Amygdala (tissue), 56 donors: ENCODE measurements at places on chromosomes 13 and 19.
A peak's percentile ranks its signal among the peaks of the same experiment; 100 is the strongest.

DNA sequence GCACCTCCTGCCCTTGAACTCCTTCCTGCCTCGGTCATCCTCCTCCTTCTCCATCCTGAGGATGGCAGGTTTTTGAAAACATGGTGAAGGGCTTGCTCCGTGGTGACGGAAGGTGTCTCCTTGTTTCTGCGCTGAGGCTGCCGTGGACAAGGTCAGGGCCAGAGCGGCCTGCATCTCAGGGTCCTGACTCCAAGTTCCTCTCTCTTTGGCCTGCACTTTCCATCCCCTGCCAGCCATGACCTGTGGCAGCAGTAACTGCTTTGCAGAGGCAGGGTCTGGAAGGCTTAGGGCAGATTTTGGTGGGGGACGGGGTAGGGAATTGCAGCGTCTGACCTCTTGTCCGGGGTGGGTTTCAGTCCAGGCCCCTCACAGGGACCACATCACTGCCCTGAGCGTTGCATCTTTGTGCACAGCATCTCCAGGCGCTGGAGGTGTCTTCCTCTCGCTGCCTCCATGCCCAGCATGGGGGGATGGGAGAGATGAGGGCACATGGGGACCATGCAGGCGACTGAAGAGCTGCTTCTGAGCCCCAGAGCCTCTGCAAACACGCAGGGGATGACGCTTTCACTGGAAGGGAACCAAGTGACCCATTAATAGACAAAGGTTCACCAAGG is 216.8 kb downstream of the TEX29 start:
- no peak for DNase-seq

- DNase-seq: no peak
Observed at GRCh38 chr13:110343241-110343865, 36.3 kb downstream of the COL4A2 start.

DNA sequence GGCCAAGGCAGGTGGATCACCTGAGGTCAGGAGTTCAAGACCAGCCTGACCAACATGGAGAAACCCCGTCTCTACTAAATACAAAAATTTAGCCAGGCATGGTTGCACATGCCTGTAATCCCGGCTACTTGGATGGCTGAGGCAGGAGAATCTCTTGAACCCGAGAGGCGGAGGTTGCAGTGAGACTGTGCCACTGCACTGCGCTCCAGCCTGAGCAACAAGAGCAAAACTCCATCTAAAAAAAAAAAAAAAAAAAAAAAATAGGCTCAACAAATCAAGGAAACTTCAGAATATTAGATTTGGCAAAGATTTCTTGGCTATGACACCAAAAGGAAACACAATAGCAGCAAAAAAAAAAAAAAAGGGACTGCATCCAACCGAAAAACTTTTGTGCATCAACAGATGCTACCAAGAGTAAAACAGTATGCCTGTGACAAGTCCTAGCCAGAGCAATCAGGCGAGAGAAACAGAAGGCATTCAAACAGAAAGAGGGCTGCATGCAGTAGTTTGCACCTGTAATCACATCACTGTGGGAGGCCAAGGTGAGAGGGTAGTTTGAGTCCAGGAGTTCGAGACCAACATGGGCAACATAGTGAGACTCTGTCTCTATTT is 23.8 kb downstream of the ZNF160 start:
- no peak for DNase-seq

DNA sequence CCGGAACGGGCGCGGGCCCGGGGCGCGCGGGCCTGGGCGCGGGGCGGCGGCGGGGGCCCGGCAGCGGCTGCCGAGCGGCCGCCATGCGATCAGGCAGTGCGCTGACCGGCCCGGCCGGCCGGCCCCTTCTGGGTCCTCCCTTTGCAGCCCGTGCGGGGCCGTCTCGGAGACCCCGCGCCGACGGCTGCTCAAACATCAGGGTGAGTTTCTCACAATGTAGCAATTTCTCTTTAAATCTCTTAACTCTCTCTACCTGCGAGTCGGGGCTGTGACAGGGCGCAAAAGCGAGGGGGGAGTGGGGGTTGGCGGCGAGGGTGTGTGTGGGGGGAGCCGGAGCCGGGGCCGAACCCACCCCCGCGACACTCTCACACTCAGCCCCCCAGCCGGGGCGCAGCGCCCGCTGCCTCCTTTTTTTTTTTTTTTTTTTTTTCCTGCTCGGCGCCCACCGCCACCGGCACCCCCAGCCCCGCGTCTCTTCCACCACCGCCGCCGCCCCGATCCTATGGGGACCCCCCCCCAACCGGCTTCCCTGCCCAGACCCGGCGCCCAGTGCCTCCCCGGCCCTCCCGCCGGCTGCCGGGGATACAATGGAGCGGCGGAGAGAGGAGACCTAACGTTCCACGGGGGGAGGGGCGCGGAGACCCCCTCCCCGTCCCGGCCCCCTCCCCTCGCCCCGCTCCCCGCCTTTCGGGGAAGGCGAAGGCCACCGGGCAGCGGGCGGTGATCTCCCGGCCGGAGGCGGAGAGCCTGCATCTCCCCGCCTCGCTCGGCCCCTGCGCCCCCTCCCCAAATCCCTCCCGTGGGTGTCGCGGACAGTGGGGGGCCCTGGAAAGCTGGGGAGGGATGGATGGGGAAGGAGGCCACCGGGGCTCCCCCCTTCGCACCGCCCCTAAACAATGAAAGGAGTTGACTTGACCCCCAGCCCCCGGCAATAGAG is at the start of gene BICRA:
Gene BICRA (plus strand): TSS at position 166 of the 937 bp plus-strand sequence. CDS start 64,441 bp downstream, outside the sequence.
- no peak for DNase-seq

GRCh38 chr19:4707322-4707721 is 16.3 kb downstream of the DPP9 start:
- DNase-seq: no peak

DNA sequence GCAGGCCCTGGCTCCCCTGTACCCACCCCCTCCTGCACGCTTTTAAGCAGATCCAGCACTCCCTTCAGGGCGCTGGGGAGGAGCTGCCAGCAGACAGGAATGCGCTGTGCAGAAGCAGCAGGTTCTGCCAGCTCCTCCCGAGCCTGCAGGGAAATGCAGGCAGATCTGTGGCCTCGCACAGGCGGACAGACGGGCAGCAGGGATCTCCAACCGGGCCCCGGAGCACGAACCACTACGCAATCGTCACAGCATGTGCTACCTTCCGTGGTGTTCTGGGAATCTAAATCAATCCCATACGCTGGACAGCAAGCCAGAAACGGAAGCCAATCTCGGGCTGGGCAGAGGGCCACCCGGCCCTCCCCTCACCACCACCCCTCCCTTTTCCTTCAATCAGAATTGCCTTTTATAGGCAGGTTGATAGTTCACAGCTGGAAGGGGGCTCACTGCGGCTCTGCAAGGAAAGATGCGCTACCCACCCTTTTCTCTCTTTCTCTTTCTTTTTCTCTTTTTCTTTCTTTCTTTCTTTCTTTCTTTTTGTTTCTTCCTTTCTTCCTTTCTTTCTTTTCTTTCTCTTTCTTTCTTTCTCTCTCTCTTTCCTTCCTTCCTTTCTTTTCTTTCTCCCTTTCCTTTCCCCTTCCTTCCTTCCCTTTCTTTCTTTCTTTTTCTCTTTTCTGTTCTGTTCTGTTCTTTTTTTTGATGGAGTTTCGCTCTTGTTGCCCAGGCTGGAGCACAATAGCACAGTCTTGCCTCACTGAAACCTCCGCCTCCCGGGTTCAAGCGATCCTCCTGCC is 99.9 kb downstream of the GNG7 start:
- peak; percentile 47 for DNase-seq

DNA sequence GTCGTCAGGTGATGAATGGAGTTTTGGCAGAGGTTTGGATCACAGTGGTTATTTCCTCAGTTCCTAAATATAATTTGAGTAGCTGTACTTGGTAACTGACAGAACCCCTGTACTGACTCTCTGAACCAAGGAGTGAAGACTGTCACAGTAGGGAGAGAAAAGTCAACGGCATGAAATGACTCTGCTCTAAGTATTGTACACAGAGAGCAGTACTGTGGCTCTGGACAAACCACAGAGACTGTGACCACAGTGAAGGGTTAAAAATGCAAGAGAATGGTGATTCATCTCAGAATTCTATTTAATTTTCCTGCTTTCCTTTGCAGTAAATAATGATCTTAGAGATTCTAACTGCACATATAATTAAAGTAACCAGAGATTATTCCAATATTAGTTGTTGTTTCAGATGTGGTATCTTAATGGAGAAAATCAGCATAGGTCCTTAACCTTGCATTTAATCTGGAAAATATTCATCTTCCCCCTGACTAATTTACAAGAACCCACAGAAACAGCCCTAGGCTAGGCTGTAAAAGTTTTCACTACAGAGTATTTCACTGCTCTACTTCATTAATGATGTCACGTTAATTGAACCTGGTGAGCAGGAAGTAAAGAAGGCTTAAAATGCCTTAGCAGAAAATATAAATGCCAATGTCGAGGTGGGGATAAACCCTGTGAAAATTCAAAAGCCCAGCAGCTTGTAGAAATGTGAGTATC is 221.9 kb downstream of the LIG4 start:
- no peak for DNase-seq

DNA sequence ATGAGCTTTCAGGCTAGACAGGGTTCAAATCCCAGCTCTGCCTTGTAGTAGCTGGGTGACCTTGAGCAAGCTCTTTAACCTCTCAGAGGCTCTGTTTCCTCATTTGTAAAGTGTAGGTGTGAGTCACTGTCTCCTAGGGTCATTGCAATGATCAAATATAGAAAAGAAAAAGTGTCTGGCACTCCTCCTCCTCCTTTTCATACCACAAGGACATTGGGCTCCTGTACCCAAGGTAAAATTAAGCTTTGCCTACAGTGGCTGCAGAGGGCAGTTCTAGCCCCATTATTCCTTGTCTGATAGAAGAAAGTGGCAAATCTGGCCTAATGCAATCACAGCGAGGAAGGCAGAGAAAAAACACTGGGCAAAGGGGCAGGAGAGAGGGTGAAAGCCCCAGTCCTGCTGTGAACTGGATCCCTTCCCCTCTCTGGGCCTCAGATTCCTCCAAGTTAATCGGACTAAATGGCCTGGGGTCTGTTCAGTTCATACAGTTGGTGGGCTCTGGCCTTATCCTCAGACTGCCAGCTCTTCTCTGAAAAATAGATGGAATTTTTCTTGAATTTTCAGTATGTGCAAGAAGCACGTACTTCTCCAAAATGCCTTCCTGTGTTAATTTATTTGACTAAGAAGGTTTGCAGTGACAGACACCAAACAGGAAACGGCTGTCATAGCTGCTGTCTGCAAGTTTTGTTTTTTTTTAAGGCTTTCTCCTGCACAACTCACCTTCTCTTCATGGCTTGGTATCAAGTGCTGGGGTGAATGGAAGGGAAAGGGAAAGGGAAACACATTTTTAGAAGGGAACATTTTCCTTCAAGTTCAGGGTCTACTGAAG is 35.3 kb downstream of the RGCC start:
- no peak for DNase-seq

GRCh38 chr13:96075953-96076543 is 13.9 kb upstream of the HS6ST3 start:
- DNase-seq: no peak

DNA sequence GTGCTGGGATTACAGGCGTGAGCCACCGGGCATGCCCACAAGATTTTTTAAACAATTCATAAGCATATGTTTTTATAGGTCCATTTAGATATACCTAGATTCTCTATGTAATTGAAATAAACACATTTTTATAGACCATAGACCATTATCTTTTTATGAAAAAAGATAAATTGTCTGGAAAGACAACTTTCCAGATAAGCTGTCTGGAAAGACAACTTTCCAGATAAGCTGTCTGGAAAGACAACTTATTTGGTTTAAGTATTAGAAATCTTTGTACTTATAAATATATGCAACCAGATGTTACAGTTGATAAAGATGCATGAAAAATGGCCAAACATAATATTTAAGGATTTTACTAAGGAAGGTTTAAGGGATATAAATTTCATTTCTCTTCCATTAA is 538.5 kb downstream of the GPC6 start:
- no peak for DNase-seq

GRCh38 chr13:31826521-31826920 is 87.2 kb downstream of the RXFP2 start:
- no peak for DNase-seq

GRCh38 chr13:40060296-40061007 is 405.0 kb downstream of the COG6 start:
- DNase-seq: no peak

DNA sequence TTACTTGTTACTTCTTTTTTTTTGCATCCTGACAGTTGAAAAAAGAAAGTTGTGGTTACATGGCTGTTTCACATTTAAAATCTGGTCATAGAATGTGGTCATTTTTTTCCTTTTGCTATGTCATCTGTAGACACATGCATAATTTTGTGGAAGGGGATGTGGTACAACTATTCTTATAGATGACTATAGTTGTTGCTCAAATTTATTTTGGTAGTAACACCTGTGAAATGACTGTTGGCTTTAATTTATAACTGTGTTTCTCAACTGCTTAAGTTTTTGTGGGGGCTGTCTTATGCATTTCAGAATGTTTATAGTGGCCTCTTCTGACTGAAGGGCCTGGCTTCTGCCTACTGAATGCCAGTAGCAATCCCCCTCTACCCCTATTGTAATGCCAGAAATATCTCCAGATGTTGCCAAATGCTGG is 130.5 kb downstream of the PAN3 start:
- no peak for DNase-seq

DNA sequence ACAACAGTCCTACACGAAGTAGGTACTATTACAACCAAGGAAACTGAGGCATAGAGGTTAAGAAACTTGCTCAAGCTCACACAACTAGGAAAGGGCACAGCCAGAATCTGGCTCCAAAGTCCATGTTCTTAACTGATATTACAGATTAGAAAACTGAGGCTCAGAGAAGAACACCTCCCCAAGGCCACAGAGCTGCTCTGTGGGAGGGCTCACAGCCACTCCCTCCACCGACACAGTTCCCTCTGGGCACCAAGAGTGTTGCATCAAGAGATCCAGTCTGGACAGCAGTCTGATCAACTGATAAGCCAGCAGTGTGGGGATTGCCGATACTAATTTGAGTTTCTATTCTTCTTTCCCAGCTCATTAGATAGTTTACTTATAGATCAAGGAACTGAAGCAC is 29.5 kb downstream of the SLC15A1 start:
- DNase-seq: no peak

DNA sequence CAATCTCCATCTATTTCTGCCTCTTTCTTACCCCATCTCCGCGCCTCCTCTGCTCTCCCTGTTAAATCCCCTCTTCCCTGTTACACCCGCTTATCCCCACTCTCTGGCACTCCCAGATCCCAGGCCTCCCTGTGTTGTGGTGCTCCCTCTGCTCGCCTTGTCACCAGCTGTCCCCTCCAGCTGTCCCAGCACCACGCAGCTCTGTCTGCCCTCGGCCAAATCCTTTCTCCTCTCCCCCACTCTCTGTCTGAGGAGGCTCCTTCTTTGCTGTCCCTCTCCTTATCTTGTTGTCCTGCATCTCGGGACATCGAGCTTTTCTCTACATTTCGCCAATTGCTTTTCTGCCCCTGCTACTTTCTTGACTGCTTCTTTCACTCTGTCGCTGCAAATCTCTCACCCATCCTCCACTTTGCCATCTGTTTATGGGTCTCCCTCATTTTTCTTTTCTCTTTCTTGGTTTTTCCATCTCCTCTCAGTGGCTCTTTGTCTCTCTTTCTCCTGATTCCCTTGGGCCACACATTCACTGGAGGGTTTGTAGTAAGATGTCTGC is 941 bp downstream of the ZNF160 start:
- DNase-seq: no peak

GRCh38 chr13:81203783-81204182 is 862.9 kb upstream of the SPRY2 start:
- DNase-seq: no peak

GRCh38 chr19:16899566-16900075 is 10.8 kb downstream of the F2RL3 start:
- DNase-seq: no peak
